ENCODE measurements at places on chromosomes 7 and 10.
A peak's percentile ranks its signal among the peaks of the same experiment; 100 is the strongest.

- no peak for DNase-seq
Measured at GRCh38 chr10:32323051-32323450, 23.9 kb downstream of the EPC1 start.

DNA sequence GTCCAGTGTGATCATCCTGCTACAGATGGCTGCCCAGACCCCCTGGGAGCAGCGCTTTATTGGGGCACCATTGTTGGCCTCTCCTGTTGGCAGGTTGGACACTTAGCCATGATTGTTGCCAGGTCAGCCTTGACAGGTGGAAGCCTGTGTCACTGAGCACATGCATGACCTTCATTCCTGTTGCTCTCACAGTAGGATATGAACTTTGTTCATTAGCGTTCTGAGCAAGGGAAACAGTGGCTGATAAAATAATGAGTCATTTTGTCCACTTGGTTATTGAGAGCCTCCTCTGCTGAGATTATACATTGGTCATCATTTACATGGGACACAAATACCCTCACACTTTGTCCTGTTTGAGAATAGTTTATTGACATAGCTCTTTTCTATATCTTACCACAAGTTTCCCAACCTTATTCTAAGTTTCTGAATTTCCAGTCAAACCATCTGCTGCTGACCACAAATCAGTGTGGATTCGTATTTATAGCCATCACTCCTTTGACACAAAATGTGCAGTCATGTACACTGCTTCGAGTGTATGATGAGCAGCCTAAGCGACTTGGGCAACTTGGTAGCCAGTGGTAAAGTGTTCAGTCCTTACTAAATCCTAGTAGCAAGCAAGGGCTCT is 102.6 kb downstream of the TPST1 start:
- DNase-seq: peak; percentile 55

GRCh38 chr7:20064181-20064970 is 152.8 kb downstream of the MACC1 start:
- peak; percentile 97 for DNase-seq

- DNase-seq: no peak
Measured at GRCh38 chr10:43122096-43122495, 16.1 kb upstream of the CSGALNACT2 start.

DNA sequence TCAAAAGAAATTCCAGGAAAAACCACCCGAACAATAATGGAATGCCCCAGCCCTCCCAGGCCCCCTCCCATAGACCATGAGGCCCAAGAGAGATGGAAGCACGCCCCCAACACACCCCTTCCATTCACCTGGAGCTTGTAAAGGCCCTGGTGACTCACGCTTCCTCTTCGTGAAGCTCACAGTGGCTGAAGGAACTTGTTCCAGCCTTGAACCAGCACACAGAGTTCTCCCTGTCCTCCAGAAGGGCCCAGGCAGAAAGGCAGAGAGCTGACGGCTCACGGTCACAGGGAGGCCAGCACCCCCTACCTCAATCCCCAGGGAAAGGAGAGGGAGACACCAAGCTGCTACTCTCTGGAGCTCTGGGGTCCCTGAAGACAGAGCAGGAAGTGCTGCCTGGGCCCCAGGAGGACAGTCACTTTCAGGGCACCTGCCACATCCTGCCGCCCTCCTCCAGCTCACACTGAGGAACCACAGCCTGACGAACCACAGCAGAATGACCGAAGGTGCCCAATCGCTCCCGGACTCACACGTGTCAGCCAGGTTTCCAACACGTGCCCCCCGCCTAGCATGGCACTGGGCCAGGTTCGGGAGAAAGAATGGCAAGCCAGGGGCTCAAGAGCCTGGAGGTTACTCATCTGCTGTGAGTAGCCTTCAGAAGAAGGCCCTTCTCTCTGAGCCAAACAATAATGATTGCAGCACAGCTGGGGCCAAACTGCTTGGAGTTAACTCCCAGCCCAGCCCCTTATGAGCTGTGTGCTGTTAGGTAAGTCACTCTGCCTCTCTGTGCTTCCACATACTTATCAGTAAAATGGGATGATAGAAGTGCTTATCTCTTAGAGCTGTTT is 52.8 kb downstream of the DLG5 start:
- DNase-seq: peak; percentile 98

DNA sequence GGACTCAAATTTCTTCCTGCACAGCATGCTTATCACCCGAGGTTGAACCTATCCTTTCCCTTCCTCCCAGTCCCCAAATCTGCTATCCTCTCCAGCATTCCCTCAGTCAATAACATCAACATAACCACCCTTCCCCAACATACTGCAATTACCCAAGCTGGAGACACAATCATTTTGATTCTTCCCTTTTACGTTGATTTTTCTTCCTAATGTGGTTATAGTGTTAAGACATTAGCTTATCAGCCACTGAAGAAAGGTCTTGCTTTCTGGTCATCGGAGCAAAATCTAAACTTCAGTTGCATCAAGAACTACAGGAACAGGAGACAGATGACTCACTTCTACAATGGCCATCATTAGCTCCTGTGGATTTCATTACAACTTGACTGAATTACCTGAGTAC is 3.5 kb upstream of the HBP1 start:
- DNase-seq: no peak

GRCh38 chr7:29900745-29901144 is 88.9 kb downstream of the SCRN1 start:
- no peak for DNase-seq

- no peak for DNase-seq
Measured at GRCh38 chr7:66739477-66739876, 1.1 kb upstream of the RABGEF1 start.

GRCh38 chr7:103735377-103735776 is 254.1 kb downstream of the RELN start:
- DNase-seq: peak; percentile 84

DNA sequence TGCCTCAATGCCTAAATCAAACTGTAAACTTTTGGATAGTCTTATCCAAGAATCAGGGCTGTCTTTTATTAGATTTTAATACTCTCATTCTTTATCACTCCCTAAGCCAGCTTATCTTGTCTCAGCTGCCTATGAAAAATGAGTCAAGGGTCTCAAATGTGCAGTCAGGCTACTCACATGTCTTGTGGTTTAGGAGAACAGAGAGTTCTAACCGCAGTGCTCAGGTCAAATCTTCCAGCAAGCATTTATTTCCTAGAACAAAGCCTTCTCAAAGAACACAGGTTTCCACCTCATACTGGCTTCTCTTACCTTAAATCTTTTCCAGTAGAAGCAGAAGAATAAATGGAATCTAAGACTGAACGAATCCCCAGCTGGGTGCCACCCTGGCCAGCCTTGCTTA is 23.5 kb downstream of the HTR5A start:
- no peak for DNase-seq

DNA sequence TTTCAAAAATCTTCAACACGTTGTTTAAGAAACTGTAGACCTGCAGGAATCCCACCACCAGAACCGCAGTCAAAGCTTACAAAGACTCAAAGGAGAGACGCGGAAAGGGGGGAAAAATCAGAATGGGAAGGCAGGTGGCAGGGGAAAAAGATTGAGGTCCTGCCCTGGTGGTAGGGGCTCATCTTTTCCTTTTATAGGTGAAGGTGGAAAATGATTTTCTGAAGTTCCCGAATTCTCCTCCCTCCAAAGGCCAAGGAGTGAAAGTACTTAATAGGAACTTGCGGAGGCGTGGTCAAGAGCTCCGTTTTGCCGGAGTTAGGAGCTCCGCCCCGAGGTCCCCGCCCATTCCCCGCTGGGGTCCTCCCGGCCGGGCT is 724 bp downstream of the BBIP1 start:
- peak; percentile 97 for DNase-seq

DNA sequence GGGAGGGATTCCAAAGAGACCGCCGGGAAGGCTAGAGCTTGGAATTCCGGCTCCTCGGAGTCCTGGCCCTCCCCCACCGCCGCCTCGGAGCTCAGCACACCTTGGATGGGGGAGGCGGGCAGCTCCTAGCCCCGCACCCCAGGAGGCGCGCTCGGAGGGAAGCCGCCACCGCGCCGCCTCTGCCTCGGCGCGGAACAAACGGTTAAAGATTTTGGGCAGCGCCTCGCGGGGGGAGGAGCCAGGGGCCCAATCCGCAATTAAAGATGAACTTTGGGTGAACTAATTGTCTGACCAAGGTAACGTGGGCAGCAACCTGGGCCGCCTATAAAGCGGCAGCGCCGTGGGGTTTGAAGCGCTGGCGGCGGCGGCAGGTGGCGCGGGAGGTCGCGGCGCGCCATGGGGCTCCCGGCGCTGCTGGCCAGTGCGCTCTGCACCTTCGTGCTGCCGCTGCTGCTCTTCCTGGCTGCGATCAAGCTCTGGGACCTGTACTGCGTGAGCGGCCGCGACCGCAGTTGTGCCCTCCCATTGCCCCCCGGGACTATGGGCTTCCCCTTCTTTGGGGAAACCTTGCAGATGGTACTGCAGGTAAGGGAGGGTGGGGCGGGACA is at the start of gene CYP26A1:
Gene CYP26A1 (plus strand): TSS at position 355 of the 608 bp plus-strand sequence. CDS start 42 bp downstream, at position 397.
- DNase-seq: no peak

DNA sequence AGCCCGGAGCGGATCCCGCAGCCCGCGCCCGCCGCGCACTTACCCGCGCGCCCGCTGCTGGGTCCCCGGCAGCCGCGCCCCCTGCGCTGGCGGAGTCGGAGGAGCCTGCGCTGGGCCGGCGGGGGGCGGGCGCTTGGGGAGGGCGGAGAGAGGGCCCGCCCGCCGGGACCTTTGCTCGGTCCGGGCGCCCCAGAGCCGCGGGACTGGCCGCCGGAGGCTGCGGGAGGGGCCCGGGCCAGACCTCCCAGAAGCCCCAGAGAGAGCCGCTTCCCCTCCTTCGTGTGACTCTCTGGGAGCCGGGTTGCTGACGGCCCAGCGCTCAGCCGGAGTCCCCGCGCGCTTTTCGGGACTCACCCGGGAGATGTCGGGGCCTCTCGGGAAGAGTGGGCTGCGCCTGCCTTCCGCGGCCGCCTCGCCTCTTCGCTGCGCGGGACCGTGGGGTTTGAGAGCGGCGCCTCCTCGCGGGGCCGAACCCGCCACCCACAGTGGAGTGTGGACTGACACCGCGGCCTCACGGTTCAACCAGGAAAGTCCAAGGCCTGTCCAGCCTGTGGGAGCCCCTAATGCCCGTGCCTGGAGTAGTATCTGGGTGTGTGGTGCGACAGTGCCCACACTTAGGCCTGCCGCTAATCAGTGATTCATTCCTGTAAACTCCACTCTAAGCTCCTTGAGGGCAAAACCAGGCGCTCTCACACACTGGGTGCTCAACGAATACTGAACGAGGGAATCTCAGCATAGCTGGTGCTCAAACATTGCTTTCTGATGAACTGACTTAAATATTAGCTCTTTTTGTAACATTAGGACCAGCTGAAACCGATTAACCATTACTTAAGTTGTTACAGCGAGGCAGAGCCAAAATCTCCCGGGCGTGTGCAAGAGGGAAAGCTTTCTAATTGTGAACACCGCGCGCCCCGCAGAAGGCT is at the start of gene GSDME:
Gene GSDME (minus strand): TSS at position 112 of the 923 bp plus-strand sequence. CDS start 7,690 bp downstream, outside the sequence.
- peak; percentile 78 for DNase-seq

DNA sequence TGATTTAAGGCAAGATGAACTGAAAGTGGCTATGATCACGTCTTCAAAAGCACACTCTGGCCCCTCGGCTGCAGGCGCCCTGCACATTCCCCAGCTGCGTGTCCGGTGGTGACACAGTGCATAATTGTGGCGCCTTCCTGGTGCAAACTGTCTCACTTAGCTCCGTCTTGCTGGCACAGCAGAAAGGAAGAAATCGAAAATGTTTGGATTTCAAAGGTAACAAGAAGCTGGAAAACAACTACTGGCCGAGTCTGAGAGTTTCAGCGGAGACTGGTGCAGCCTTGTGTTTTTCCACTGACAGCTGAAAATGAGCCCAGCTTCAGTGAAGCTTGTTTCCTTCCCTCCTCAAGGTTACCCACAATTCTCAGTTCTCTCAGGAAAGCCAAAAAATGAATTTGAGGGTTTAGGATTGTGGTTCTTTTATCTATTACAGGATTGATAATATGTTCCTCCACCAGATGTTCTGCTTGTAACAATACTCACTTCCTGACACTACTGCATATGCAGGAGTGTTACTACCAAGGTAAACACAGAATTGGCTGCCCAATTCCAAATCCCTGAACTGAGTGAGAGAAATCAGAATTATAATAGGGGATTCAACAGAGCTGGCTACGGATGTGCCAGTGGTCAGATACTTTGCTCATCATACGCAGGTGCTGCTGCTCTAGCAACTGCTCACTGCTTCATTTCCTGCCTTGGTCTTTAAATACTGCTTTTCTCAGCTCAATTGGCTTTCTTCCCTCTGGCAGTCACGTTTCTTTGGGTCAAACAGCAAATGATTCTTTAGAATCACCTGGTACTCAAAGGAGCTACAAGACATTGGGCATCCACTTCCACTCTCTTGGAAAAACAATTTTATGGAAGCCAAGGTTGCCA is 63.7 kb downstream of the TRUB1 start:
- peak; percentile 73 for DNase-seq

DNA sequence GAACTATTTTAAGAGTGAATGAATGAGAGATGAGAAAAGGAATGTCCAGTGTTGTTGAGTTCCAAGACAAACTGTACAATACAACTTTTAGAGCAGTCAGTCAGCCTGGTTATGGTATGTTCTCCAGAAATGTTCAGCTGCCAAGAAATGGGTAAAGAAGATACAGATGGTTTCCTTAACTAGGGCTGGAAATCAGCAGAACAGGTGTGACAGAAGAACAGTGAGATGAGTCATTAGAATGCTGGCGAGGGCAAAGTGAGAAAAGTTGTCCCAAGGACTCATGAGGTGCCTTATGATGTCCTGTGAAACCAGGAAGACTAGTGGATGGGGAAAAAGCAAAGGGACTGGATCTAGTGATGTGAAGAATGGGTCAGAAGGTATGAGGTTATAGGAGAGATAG is 20.8 kb upstream of the SEPTIN7 start:
- DNase-seq: no peak

DNA sequence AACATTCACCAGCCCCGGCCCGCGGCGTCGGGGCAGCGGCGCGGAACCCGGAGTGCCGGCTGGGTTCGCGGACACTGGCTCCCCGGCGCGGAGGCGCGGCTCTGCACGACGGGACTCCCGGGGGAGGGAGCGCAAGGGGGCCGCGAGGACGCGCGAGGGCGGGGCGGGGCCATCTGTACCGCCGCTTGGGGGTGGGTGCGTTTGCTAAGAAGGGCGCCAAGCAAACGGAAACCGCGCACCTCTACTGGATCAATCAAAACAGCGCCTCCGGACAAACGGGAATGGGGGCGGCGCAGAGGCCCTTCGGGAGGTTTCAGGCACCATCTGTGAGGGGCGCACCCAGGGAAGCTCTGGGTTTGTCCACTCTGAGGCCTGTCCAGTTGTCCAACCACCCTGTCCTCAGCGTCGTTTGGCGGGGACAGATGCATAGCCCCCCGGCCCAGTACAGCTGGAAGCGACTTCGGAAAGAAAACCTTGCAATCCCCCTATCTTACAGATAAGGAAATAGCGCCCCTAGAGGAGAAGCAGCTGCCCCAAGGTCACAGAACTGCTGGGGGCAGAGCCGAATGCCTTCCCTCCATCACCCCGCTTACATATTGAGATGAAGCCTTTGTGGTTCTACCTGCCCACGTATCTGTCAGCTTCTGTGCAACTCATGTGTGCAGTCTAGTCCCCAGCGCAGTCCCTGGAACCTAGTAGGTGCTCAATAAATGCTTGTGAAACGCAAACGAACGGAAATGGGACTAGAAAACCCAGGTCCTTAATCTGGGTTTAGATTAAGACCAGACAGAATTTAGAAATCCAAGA is 10.7 kb upstream of the SLIT1 start:
- DNase-seq: peak; percentile 47

Measured in kidney tubule cell (primary cell).